ENCODE measurements at places on chromosomes 11 and 22.

DNA sequence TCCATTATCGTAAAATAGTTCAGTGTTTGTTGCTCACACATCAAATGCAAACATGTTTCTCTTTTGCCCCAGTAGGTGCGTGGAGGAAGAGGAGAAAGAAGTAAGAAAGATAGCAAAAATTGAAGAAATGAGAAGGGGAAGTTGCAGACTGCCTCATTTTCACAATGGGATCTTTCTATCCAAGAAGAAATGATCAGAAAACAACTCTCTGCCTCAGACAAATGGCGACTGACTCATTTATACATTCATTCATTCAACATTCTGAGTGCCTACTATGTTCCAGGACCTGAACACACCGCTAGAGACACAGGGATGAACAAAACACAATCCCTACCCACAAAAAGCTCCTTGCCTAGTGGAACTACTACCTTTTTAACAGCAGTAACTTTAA, 367 bp downstream of the HPS5 start:
- DNase-seq = no peak

GRCh38 chr11:37712251-37712650, 1114.2 kb upstream of the RAG2 start:
- no peak for DNase-seq

- no peak for DNase-seq
Observed at GRCh38 chr11:94877443-94878200, 95.7 kb downstream of the CWC15 start.

DNA sequence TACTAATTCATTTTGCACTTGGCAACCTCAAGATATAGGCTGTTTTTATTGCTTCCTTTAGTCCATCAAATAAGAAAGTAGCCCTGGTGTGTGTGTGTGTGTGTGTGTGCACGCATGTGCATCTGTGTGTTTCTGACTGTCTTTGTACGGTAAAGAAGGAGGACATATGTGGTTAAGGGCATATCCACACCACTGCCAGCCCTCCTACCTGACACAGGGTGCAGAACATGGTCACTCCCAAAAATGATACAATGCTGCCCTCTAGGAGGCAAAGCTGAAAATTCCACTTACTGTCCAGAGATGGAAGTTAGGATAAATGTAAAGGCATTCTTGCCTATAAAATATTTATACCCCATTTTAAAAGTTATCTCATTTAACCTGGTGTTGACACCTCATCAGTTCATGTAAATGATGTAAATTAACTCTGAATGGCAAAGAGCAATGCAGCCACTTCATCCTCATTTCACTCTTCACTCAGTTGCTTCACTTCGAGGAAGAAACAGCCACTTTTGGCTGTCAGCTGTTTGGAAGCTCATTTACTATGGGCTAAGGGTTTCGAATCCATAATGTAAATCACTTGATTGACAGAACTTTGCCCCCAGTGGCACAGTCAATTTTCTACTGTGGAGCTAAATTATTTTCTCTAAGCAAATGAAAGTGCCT, 83.1 kb upstream of the MTNR1B start:
- DNase-seq = no peak

DNA sequence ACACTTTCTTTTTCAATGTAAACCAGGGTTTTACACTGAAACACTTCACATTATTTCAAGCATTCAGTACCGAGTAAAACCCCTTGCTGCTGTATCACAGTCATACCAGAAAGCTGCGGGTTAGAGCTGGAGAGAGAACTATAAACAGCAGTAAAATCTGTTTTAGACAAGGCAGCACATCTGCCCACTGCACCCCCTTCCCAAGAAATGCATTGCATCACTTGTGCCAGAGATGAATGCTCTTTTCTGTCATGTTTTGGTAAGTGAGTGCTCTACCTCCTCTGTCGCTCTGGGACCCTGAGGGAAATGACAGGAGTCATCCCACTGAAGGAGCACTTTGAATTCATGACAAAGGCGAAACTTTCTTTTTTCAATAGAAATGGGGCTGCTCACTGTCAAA, 107.2 kb downstream of the MAML2 start:
- DNase-seq = no peak

DNA sequence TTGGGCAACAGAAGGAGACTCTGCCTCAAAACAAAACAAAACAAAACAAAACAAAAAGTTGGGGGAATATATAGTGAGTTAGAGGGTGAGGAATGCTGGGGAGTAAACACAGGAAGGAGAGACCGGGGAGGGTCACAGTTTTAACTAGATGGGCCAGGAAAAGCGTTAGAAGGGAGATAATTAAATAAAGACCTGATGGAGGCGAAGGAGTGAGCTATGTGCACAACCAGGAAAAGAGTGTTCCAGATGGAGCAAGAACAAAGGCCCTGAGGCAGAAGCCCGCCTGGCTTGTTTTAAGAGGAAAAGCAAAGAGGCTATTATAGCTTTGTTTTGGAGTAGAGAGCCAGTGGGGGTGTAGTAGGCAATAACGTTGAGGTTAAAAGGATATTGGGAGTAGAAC, 4.8 kb upstream of the PLA2G6 start:
- DNase-seq = no peak

DNA sequence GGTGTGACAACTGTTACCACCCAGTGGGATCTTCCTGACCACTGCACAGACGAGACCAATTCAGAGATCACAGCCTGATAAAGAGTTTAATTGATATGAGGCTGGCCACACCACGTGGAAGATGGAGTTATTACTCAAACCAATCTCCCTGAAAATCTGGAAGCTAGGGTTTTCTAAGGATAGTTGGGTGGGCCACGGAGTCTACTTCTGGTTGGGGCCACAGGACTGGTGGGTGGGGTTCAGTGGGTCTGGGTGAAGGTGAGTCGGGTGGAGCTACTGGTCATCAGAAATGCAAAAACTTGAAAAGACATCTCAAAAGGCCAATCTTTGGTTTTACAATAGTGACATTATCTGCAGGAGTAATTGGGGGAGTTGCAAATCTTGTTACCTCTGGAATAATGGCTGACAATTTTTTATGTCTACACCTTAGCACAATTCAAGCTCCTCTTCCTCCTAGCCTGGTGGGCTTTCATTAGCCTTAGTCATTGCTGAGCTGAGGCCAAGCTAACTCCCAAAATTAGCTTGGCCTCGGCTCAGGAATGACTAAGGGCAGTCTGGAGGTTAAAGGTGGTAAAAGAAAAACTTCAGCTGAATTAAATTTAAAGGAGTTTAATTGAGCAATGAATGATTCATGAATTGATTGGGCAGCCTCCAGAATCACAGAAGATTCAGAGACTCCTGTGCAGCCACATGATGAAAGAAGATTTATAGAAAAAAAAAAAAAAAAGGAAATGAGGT, 13.1 kb downstream of the C11orf96 start:
- DNase-seq = no peak

DNA sequence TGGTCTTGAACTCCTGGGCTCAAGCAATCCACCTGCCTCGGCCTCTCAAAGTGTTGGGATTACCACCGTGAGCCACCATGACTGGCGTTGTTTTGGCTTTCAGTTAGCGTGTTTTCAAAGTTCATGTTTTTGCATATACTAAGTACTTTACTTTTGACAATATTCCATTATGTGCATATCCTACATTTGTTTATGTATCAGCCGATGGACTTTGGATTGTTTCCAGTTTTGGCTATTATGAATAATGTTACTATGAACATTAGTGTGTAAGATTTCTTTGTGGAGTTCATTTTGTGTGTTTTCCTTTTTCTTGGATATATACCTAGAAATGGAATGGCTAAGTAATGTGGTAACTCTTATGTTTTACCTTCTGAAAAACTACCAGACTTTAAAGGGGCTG, 9.9 kb downstream of the CSTF3 start:
- DNase-seq = no peak

- DNase-seq = no peak
Observed at GRCh38 chr11:66716996-66717395, 12.0 kb downstream of the SPTBN2 start.

GRCh38 chr11:932435-932834, 6.8 kb downstream of the AP2A2 start:
- no peak for DNase-seq

- DNase-seq = no peak
Observed at GRCh38 chr11:81989093-81989492, 744.6 kb downstream of the FAM181B start.

Data from T follicular helper cell (primary cell).